ENCODE measurements at places on chromosomes 3 and 15.
A peak's percentile ranks its signal among the peaks of the same experiment; 100 is the strongest.

DNA sequence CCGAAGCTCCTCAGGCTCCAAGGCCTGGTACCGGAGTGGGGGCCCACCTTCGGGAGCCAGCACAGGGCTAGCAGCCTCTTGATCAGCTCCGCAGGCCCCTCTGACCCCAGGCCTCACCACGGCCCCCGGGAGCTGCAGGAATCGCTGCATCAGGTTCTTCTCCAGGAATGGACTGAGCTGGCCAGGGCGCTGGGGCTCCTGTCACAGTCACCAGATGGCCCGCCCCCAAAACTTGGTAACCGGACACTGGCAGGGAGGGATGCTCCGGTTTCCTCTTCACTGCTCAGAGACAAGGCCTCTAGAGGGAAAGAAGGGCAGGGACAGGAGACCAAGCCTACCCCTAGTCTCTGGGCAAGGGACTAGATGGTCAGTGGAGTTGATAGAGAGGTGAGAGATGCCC, 9.9 kb downstream of the AP3B2 start:
- no peak for ATAC-seq

- ATAC-seq, result no peak
These were observed 35.3 kb downstream of the ANXA2 start for GRCh38 chr15:60362321-60363086.

- peak; percentile 97 for ATAC-seq
These were observed 329.7 kb upstream of the TLE3 start for GRCh38 chr15:70427167-70428120.

- ATAC-seq, result no peak
These were observed 144.7 kb upstream of the ABHD17C start for GRCh38 chr15:80550219-80550907.

- peak; percentile 17 for ATAC-seq
These were observed 17.2 kb downstream of the SPTBN5 start for GRCh38 chr15:41876689-41877088.

DNA sequence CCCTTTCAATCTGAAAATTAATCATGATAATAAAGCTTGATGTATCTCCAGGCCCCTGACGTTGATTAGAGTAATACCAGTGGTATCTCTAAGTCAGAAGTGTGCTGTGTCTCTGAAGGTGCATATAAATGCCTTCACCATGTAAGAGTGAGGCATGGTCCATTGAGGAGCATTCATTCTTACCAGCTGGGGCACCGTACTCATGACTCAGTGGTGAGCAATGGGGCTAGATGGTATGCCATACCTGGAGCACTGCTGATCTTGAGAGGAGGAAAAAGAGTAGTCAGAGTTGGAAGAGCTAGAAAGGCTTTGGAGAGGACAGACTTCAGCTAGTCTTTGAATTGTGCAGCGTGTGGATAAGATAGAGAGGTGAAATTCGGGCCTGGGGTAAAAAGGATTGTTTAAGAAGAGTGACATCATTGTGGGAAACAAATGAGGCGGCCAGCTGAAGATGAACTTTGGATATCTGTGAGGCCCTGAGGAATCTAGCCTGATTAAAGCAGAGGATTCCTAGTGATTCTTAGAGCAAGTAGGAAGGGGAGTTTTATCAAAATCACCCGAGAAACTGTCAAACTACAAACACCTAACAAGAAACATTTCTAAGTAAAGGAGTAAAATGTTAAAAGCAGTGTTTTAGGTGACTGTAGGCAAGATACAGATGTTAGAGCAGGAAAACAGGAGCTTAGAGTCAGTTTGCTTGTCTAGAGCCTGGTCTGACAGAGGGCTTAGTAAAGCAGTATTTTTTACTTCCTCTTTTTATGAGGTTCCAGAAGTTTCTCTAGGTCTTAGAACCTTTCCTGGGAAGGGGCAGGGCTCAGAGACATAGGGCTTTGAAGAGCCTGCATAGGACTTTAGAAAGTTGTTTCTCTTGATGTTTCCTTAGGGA, 13.6 kb downstream of the TMOD3 start:
- peak; percentile 23 for ATAC-seq

- no peak for ATAC-seq
These were observed 1.2 kb downstream of the STIMATE start for GRCh38 chr3:52896151-52896550.

DNA sequence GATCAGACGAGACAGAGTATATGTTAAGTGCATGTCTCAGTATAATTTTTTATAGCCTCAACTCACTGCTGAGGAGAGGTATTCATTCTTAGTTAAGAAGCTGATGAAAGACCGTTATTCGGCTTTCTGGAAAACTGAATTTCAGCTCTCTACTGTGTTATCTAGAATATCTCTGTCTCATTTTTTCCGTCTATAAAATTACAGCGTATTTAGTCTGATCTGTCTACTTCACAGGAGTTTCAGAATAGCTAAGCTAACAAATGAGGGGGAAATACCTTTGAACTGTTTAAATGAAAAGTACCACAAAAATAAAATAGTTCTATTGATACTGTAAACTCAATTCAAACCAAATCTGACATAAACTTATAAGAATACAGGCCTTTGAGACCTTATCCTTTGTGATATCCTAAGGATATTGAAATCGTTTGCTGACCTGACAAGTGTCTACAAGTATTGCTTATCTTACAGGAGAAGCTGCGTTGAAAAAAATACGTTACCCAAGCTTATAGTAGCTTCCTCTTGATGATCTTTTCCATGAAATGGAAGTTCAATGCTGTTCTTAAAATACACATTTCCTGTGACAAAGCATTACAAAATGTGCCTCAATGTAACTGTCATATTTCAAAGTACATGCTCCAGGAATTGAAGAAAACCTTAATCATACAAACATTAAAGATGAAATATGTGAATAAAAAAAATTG, 104.6 kb downstream of the IL1RAP start:
- ATAC-seq, result no peak

DNA sequence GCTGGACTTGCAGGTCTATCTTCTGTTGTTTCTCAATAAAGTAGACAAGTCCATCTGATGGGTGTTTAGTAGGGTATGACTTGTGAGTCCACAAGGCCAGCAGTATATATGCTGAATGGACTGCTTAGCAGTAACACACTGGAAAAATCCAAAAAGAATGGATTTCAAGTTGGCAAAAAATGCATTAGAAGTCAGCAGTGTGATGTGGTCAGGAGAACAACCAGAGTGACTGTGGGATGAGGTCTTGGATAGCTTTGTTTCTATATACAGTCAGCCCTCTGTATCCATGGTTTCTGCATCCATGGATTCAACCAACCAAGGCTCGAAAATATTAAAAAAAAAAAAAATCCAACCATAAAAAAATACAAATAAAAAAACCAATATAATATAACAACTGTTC, 55.8 kb downstream of the LPP start:
- ATAC-seq, result no peak

DNA sequence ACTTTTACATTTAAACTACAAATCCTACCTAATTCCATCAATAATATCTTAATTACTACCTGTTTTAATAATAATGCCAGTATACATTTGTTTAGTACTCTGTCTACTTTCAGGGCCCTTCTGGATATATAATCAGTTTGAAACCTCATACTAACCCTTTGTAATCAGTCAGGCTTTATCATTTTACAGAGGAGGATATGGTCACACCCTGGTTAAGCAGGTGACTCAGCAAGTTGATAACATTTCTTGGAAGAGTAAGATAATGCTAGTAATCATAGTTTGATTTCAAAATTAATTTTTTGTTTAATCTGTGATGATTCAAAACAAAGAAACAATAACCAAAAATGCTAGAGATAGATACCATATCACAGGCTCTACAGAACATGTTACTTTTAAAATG, 208.2 kb upstream of the MANF start:
- no peak for ATAC-seq

DNA sequence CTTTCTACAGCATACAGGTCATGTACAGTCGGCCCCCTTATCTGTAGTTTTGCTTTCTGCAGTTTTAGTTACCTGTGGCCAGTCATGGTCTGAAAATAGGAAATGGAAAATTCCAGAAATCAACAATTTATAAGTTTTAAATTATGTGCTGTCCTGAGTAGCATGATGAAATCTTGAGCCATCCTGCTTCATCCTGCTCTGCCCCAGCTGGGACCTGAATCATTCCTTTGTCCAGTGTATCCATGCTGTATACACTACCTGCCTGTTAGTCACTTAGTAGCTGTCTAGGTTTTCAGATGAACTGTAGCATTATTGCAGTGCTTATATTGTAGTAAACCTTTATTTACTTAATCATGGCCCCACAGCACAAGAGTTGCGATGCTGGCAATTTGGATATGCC, 44.8 kb downstream of the AP4E1 start:
- ATAC-seq, result peak; percentile 35

- no peak for ATAC-seq
These were observed 106.0 kb downstream of the PGPEP1L start for GRCh38 chr15:98901434-98902072.

DNA sequence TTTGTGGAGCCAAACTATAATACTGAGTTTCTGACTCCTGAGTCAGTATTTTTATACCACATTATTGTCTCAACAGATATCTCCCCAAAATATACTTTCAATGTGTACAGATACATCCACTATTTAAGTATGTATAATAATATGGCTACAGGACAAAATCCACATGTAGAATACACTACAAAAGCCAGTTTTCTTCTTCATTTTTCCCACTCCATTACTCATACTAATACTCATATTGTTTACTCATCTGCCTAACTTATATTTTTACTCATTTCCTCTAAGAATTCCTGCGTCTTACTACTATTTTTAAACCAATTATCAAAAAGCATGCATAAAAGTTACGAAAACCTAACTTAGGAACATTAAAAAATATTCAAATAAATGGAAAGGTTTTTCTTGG, 440.8 kb downstream of the ZNF385D start:
- no peak for ATAC-seq

GRCh38 chr15:80989081-80989517, 520 bp downstream of the MESD start:
- no peak for ATAC-seq

- ATAC-seq, result peak; percentile 30
These were observed 14.6 kb upstream of the GRIP2 start for GRCh38 chr3:14554715-14555114.

DNA sequence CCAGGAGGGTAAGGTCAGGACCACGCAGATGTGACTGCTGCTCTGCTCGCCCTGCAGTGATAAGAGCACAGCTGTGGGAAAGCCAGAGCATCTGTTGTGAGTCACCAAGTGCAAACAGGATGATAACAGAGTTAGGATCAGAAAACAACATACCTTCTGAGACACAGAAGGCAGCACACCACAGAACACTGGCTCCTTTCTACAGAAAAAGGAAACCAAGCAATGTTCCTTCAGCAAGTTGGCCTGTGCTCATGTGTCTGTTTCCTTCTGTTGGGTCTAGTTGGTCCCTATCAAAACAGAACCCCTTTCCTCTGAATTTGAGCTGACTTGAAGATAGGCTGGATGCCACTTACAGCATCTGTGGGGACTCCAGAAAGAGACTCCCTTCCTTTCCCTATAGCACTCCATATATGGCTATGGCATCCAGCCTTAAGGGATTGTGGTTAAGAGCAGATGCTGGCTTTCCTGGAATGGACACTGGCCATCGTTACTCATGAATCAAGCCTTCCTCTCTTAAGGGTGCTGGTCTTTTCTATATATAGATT, 440.7 kb upstream of the THBS1 start:
- ATAC-seq, result peak; percentile 76

DNA sequence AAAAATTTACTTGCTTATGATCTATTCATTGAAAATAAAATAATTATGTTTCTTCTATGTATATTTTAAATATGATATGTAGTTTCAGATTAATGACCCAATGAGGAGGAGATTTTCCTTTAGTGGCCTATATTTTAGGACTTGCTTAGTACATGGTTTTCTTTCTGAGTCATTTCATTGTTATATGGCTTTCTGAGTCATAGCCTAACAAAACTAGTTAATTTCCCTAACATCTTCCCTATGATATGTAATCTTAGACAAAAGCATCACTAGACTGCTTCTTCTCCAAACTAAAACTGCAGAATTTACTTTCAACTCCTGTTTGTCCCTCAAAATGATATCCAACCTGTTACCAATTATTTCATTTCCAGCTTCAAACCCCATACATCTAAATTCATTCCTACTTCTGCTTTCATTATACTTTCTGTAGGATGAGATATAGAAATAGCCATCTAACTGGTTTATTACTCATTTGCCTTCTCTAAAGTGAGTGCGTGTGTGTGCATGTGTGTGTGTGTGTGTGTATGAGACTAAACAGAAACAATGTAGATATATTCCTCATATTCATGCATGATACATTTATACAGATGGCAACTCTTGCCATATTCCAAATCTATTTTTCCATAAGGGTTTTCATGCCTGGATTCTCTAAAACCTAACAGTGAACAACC, 915.0 kb upstream of the GBE1 start:
- ATAC-seq, result no peak

GRCh38 chr15:50970524-50970923, 62.0 kb downstream of the AP4E1 start:
- no peak for ATAC-seq

- ATAC-seq, result no peak
These were observed 86.8 kb downstream of the NUP210 start for GRCh38 chr3:13333236-13333897.

GRCh38 chr3:164779816-164780215, 298.5 kb downstream of the SI start:
- peak; percentile 70 for ATAC-seq

DNA sequence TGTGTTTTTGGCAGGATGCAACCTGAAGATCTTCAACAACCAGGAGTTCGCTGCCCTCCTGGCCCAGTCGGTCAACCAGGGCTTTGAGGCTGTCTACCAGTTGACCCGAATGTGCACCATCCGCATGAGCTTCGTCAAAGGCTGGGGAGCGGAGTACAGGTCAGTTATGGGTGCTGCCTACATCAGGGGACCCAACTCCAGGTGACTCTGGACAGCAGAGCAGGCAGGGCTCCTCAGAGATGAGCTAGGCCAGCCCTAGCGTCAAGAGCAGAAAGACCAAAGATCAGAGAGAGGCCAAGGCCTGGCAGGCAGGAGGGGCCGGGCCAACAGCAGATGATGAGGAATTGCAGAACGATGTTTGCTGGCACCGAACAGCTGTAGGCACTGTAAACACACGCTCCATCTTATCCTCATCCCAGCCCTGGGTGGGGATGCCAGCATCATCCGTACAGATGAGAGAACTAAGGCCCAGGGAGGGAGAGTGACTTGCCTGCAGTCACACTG, 67.1 kb downstream of the AAGAB start:
- no peak for ATAC-seq

DNA sequence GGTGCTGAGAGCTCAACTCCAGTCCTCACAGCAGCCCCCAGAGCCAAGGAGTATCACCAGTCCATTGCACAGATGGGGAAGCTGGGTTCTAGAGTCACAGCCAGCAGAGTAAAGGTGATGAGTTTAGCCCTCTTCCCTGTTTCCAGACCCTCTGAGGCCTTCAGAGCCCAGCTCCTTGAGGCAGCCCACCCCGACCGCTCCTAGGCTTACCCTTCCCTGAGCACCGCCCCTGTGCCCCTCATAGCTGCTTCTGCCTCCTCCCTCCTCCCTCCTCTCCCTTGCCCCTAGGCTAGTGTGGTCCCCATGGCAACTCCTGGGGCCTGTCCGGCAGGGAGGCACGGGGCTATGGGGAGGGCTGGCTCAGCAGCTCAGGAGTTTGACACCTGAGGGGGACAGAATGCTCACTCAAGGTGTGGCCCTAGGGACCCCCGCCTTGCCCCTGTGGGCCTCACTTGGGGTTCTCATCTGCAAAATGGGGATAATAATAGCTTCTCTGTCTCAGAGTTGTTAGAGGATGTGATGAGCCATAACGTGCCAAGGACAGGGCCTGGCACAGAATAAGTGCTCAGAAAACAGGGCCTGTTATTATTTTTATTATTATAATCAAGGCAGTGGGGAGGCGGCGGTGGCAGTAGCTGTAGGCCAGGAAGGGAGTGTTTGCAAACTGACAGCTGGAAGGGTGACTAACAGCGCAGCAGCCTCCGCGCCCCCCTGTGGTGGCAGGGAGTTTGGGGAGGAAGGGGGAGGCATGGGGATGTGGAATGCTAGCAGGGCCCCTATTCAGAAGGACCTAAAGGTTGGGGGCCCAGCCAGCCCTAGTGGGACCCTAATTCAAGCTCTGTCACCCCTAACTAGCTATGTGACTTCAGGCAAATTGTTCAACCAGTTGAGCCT, 11.5 kb downstream of the CSK start:
- ATAC-seq, result peak; percentile 69
